Activated naive CD4-positive, alpha-beta T cell treated with anti-CD3 and anti-CD28 coated beads for 36 hours (primary cell): ENCODE measurements at places on chromosomes 6 and 20. TPM values are rescaled to one million over a fixed set of nuclear protein-coding genes. Genes with fewer than 3 reads are reported as not detected.
A peak's percentile ranks its signal among the peaks of the same experiment; 100 is the strongest.

Gene MAN1A1
- 15.1 TPM for total RNA-seq

Gene SGK2
- total RNA-seq, result 0.27 TPM

Gene DNAJC5
- total RNA-seq, result 19.5 TPM

DNA sequence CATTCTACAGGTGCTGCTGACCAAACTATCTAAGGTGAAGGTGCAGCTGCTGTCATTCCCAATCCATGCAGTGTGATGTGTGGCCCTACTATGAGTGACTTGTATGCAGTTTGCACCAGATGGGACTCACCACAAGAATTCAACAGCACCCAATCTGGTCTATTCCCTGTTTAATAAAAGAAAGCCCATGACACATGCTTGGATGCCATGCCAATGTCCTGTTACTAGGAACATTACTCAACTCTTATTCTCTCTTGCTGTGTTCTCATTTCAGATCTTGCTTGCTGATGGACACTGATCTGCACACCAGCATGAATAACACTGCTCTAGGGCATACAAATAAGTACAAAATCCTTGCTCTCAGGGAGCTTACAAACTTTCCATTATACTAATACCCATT is 221.6 kb upstream of the CDYL start:
- no peak for DNase-seq

DNA sequence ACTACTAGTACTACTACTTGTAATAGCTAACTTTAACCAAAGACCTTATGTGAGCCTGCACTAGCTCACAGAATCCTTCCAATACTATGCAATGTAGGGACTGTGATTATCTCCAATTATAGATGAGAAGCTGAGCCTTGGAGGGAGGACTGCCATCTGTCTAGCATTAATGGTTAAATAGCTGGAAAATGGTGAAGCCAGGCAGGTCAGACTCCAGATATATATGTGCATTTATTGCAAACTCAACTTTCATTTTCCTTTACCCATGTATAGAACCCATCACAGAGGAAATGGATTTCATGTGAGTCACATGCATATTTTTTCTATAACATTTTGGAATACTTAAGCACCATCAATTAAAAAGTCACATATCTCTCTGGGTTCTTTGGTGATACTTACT is 229.9 kb downstream of the BCAS1 start:
- DNase-seq, result no peak

DNA sequence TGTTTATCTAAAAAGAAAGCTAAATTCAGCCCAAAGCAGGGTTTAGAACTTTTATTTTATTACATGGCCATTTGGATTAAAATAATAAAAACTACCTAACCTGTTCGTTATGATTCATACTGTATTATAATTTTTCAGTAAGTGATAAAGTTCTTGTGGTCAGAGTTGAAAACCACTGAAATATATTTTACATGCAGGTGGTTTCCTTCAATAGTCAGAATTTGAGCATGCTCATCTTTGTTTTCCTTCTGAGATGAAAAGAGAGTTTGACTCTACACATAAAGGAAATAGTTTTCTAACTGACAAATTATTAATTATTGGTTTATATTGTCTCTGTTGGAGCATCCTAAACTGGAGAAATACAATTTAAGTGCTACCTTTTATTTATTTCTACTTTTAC is 114.0 kb upstream of the FKBP1C start:
- no peak for DNase-seq

DNA sequence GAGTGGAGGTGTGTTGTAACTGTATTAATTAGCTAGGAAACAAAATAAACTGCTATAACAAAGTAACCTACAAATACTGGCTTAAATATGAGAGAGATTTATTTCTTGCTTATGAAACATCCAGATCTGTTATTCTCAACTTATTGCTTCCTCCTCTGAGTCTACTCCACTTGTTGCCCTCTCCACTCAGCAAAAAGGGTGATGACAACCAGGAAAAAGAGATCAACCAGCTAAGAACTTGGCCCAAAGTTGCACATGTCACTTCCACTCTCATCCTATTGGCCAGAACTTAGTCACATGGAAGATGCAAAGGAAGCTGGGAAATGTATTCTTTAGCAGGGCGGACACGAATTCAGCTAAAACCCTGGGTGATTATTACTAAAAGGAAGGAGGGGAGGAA is 5.2 kb upstream of the TP53RK start:
- no peak for DNase-seq

Gene PMEPA1
- 2.2 TPM for total RNA-seq

- no peak for DNase-seq
Observed at GRCh38 chr6:31002471-31002870, 7.8 kb upstream of the MUC22 start.

GRCh38 chr6:45835721-45836437 is 179.8 kb downstream of the CLIC5 start:
- DNase-seq, result no peak

DNA sequence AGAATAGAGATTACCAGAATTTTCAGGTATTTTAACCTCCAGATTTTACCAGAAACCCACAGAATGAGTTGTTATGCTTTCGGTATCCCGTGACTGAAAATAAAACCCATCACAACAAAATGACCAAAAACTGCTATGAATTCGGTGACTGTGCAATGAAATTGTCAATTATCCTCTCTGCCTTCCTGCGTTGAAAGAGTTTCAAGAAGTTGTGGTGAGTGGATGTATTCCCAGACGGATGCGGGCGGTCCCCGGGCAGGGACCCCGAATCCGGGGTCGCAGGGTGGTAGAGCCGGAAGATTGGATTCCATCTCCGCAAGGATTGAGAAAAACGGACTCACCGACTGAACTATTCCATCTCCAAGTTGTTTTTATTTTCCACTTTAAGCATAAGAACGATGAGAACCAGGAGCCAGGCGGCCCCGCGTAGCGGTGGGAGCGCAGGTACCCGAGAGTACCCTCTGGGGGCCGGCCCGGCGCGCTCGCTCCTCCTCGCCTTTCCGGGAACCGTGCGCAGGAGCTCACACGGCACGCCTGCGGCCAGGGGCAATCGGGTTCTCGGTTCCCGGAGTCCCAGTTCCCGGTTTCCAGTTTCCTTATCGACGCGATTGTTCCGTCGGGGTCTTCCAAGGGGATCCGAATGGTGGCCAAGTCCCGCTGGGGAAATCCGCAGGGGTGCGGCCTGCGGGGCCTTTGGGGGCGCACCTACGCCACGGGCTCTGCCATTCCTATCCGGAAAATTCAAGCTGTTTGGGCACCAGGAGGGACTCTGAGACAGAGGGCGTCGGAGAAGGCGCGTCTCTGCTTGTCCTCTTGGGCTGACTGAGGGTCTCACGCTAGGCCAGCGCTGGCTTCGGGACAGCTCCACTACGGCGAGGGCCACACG is 104.9 kb upstream of the PRDM1 start:
- peak; percentile 58 for DNase-seq

- DNase-seq, result no peak
Observed at GRCh38 chr20:13684566-13685222, 46.0 kb upstream of the TASP1 start.

DNA sequence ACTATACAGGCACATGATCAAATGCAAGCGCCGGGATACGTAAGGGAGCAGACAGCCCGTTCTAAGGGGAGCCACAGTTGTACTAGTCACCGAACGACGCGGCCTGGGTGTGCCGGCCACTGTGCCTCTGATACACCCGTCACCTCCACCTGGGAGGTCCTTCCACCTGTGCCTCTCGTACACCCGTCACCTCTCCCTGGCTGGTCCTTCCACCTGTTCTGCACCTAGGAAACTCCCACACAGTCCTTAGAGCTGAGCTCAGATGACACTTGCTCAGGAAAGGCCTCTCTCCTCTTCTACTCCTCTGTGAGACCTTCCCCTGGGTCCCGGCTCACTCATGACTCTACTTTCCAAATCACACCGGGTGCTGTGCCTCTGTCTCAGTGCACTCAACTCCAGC is 245.0 kb downstream of the TTLL2 start:
- DNase-seq, result no peak

DNA sequence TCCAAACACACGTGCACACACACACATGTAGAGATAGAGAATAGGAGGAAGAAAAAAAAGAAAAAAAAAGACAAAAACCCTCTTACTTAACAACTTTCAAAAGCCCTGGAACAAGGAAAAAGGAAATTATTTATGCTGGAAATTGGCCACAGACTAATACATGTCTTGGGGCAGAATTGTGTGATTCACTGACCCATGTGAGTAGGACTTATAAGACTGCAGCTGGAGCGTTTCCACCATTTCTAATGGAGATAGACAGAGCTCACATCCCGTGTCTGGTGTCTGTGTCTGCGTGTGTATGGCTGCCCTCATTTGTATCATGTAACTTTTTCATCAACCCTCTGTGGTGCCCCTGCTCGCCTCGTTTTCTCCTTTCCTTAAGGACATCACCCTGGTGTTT is 99.8 kb upstream of the PDE10A start:
- no peak for DNase-seq
